Prostate gland (tissue), 2 donors: ENCODE measurements at places on chromosomes 6 and 20. TPM values are rescaled to one million over a fixed set of nuclear protein-coding genes. Genes with fewer than 3 reads are reported as not detected.

DNA sequence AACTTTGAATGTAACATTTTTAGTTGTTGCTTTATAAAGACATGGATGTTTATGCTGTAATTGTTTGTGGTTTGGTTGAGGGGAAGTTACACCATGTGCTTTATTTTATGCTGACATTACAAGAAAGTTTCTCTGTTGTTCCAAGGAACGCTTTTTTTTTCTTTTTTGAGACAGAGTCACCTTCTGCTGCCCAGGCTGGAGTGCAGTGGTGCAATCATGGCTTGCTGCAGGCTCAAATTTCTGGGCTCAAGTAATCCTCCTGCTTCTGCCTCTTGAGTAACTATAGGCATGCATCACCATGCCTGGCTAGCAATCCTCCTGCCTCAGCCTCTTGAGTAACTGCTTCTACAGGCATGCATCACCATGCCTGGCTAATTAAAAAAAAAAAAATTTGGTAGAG, 21.0 kb upstream of the IFNGR1 start:
- H3K4me3 ChIP-seq = no peak overlapping the region
- H3K4me1 ChIP-seq = peaks cover 3% of the 10 kb centered on the region
- no peaks in the 10 kb centered on the region for H3K36me3 ChIP-seq
- H3K27ac ChIP-seq = no peak overlapping the region
- DNase-seq = no peak

DNA sequence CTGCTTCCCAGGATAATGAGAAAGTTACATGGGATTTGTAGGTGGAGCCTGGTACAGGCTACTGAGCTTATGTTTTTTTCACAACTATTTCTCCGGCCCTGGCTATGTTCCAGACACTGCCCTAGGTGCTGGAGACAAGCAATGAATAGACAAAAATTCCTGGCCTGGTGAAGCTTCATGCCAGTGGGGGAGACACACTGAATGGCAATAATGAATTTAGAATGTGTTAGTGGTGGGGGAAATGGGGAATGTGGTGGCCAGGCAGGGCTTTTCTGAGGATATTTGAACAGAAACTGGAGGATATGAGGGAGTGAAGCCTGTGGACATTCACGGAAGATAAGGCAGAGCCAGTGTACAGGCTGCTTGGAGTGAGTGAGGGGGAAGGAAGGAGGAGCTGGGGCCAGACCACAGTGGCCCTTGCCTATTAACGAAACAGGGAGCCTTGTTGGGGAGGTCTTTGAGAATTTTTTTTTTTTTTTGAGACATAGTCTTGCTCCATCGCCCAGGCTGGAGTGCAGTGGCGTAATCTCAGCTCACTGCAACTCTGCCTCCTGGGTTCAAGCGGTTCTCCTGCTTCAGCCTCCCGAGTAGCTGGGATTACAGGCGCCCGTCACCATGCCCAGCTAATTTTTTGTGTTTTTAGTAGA, 6.6 kb downstream of the FOXS1 start:
- H3K4me3 ChIP-seq = no peak overlapping the region
- no peaks in the 10 kb centered on the region for H3K4me1 ChIP-seq
- H3K27ac ChIP-seq = no peak overlapping the region
- H3K27me3 ChIP-seq = no peaks in the 10 kb centered on the region
- no peaks in the 10 kb centered on the region for H3K36me3 ChIP-seq

- no peak overlapping the region for H3K4me3 ChIP-seq
- DNase-seq = no peak
- H3K36me3 ChIP-seq = no peaks in the 10 kb centered on the region
- H3K27ac ChIP-seq = no peak overlapping the region
- H3K4me1 ChIP-seq = no peaks in the 10 kb centered on the region
- no peaks in the 10 kb centered on the region for H3K27me3 ChIP-seq
Measured at GRCh38 chr6:170443151-170443662, 109.9 kb downstream of the PSMB1 start.

DNA sequence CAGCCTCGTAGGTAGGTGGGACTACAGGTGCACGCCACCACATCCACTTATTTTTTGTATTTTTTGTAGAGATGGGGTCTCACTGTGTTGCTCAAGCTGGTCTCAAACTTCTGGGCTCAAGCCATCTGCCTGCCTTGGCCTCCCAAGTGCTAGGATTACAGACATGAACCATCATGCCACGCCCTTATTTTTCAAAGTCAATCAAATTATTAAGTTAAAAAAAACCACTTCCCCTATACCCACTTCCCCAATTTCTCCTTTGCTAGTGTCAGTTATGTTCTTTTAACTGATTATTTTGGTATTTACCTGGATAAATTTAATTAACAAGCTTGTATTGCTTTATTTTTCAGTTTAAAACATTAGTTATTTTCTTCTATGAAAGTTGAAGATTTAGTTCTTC, 49.6 kb downstream of the RIOK1 start:
- no peaks in the 10 kb centered on the region for H3K36me3 ChIP-seq
- H3K4me1 ChIP-seq = no peaks in the 10 kb centered on the region

DNA sequence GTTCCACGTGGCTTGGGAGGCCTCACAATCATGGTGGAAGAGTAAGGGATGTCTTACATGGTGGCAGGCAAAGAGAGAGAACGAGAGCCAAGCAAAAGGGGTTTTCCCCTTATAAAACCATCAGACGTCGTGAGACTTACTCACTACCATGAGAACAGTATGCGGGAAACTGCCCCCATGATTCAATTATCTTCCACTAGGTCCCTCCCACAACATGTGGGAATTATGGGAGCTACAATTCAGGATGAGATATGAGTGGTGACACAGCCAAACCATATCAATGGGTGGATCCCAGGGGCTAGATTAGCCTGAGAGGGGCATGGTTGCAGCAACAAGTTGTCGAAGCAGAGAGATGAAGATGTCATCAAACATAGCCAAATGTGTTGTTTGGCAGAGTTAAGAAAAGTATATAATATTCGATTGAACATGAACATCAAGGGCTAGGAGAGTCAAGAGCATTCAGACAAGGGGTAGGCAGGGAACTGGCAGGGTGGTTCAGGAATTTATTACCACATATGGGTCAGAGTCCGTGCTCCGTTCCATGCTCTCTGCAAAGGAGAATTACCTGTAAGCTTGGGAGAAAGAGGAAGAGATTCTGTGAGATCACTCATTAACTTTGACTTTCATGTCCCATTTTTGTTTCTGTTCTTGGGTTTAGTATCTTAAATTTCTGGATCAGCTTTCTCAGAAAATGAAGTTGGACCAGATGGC, 98.8 kb downstream of the CCDC170 start:
- no peaks in the 10 kb centered on the region for H3K36me3 ChIP-seq
- H3K4me3 ChIP-seq = no peak overlapping the region
- no peaks in the 10 kb centered on the region for H3K27me3 ChIP-seq
- no peak overlapping the region for H3K27ac ChIP-seq
- no peaks in the 10 kb centered on the region for H3K4me1 ChIP-seq

DNA sequence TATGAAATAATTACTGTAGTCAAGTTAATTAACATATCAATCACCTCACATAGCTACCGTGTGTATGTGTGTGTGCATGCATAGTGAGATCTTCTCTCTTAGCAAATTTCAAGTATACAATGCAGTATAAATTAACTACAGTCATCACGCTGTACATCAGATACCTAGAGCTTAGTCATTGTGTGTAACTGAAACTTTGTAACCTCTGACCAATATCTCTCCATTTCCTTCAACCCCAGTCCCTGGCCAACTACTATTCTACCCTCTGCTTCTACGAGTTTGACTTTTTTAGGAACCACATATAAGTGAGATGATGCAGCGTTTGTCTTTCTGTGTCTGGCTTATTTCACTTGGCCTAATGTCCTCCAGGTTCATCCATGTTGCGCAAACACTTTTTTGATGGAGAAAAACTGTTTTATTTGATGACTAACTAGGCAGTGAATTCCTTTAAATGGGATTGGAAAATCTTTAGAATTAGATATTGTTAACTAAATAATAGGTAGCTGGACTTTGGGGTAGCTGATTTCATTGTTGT, 459.5 kb downstream of the DHX35 start:
- H3K36me3 ChIP-seq = no peaks in the 10 kb centered on the region
- H3K27me3 ChIP-seq = no peaks in the 10 kb centered on the region
- H3K4me3 ChIP-seq = no peak overlapping the region

DNA sequence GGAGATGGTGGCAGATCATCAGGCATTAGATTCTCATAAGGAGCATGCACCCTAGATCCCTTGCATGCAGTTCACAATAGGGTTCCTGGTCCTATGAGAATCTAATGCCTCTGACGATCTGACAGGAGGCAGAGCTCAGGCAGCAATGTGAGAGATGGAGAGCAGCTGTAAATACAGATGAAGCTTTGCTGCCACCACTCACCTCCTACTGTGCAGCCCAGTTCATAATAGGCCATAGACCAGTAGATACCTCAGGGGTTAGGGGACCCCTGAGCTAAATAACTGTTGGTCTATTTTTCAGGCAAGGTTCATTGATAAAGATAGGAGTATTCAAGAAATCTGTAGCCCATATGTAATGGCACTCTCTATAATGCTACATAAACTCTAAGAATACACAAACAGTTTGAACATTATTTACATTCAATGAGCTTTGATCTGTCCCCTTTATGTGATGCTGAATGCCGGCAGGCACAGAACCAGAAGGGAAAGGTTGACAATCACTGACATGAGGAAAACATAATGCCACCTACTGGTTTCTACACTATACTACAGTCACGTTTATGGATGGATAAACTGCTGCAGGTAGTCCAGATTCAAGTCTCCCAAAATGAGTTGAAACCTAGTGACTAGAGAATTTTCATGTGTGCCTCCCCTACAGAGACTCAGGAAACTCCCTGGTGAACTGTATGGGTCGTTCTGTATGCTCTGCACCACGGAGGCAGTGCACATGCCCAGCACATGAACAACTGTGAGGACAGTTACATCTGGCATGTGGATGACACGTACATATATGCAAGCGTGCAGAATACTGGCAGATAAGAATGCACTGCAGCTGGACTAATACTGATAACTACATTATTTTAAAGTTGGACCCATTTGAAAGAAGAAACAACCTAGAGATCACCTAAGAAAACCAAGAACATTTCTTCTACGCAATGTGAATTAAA, 72.0 kb downstream of the DST start:
- H3K4me3 ChIP-seq = no peak overlapping the region
- H3K27ac ChIP-seq = no peak overlapping the region
- H3K27me3 ChIP-seq = no peaks in the 10 kb centered on the region
- no peaks in the 10 kb centered on the region for H3K36me3 ChIP-seq

- no peak for DNase-seq
- H3K27me3 ChIP-seq = no peaks in the 10 kb centered on the region
- H3K36me3 ChIP-seq = no peaks in the 10 kb centered on the region
- H3K27ac ChIP-seq = no peak overlapping the region
Measured at GRCh38 chr6:6660339-6661045, 72.0 kb downstream of the LY86 start.

DNA sequence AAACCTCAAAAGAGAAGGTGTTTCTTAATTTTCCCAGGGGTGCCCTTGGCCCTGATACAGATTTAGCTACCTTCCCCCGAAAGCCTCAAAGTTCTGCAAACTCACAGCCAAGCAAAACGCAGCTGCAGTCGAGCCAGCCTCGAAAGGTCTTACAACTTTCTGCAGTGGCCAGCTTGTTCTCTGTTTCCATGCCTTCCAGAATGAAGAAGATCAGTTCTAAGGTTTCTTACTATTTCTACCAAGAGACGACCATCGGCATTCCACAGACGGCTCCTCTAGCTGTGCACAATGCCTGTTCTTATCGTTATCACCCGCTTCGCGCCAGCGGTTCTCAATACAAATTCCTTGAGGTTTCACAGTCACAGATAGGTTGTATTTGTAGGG, 28.5 kb upstream of the CCR6 start:
- H3K27ac ChIP-seq = no peak overlapping the region
- no peaks in the 10 kb centered on the region for H3K4me1 ChIP-seq
- no peaks in the 10 kb centered on the region for H3K27me3 ChIP-seq
- H3K36me3 ChIP-seq = no peaks in the 10 kb centered on the region
- H3K4me3 ChIP-seq = no peak overlapping the region

- H3K4me1 ChIP-seq = no peaks in the 10 kb centered on the region
- H3K27ac ChIP-seq = no peak overlapping the region
- no peaks in the 10 kb centered on the region for H3K27me3 ChIP-seq
Measured at GRCh38 chr6:40282986-40283385, 304.2 kb downstream of the LRFN2 start.

- H3K27ac ChIP-seq = no peak overlapping the region
- no peaks in the 10 kb centered on the region for H3K36me3 ChIP-seq
- H3K4me1 ChIP-seq = no peaks in the 10 kb centered on the region
- no peak for DNase-seq
Measured at GRCh38 chr6:157139054-157139708, 184.1 kb downstream of the TMEM242 start.

- no peaks in the 10 kb centered on the region for H3K27me3 ChIP-seq
- DNase-seq = no peak
- no peak overlapping the region for H3K4me3 ChIP-seq
- peak overlapping the region; percentile 75 for H3K27ac ChIP-seq
- H3K4me1 ChIP-seq = peaks cover 30% of the 10 kb centered on the region
Measured at GRCh38 chr6:33770833-33771145, 18.1 kb downstream of the LEMD2 start.

DNA sequence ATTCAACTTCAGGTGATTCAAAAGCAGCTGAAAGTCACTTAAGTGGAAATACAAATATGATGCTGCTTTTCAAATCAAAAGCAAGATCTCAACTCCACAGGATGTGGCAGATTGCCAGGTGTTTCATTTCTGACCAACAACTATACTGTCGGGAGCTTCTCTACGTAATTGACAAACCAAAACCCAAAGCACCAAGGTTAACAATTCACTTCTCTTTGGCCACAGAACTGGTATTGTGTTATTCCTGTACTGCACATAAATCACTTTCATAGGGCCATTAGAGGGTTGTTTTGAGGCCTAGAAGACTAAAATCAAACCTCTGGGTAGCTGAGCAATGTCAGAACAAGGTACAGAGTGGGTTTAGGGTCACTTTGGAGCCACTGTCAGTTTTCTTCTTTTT, 169.7 kb downstream of the HAO1 start:
- no peaks in the 10 kb centered on the region for H3K36me3 ChIP-seq
- H3K4me3 ChIP-seq = no peak overlapping the region
- no peaks in the 10 kb centered on the region for H3K4me1 ChIP-seq
- no peak for DNase-seq
- H3K27me3 ChIP-seq = no peaks in the 10 kb centered on the region
- no peak overlapping the region for H3K27ac ChIP-seq

The TDRD6 gene
- 13.0 TPM for total RNA-seq

The GPR63 gene
- 3.4 TPM for total RNA-seq

The HLA-DPA1 gene
- 69.5 TPM for total RNA-seq

The PPIL6 gene
- total RNA-seq = 4.2 TPM

The CCDC170 gene
- total RNA-seq = 0.32 TPM

The LRRC73 gene
- total RNA-seq = 0.68 TPM

The CD109 gene
- 6.0 TPM for total RNA-seq

The ADRM1 gene
- total RNA-seq = 207 TPM

The HMGCLL1 gene
- total RNA-seq = 3.0 TPM

The C20orf141 gene
- total RNA-seq = not detected
